Bronchus fibroblast of lung (primary cell): ENCODE measurements at places on chromosomes 16 and 17. TPM values are rescaled to one million over a fixed set of nuclear protein-coding genes. Genes with fewer than 3 reads are reported as not detected.

Gene CTF1
- total RNA-seq = 2.5 and 4.7 TPM in 2 replicates

Gene KRT20
- total RNA-seq = not detected in 2 replicates

Gene TMC8
- total RNA-seq = 0.17 TPM in 1 of 2 replicates, not detected in the other

Gene MAF
- total RNA-seq = 0.89 and 1.8 TPM in 2 replicates

Gene MMP28
- 0.67 and 2.2 TPM in 2 replicates for total RNA-seq

Gene CDH8
- not detected in 2 replicates for total RNA-seq

Gene CCT6B
- total RNA-seq = 0.15 and 0.17 TPM in 2 replicates

Gene FXR2
- total RNA-seq = 30.6 and 36.0 TPM in 2 replicates

Gene KRTAP1-5
- total RNA-seq = 0.50 and 0.59 TPM in 2 replicates

Gene NPB
- total RNA-seq = 1.3 TPM in 2 replicates

Gene PLXDC1
- under 0.01 and 0.15 TPM in 2 replicates for total RNA-seq

Gene NUPR1
- 16.2 and 20.3 TPM in 2 replicates for total RNA-seq

Gene CRISPLD2
- total RNA-seq = 59.3 and 75.3 TPM in 2 replicates

Gene HSD11B2
- total RNA-seq = not detected in 2 replicates

Gene KRT9
- not detected in 2 replicates for total RNA-seq

Gene TRPV3
- under 0.01 and 0.30 TPM in 2 replicates for total RNA-seq

Gene IL17C
- total RNA-seq = not detected in 2 replicates

Gene KRT23
- total RNA-seq = under 0.01 TPM in 1 of 2 replicates, not detected in the other

Gene ZSCAN32
- 8.1 and 8.9 TPM in 2 replicates for total RNA-seq

Gene NPIPA2
- 0.15 and 0.34 TPM in 2 replicates for total RNA-seq

Gene DNAI2
- not detected in 2 replicates for total RNA-seq

Gene CACNG1
- total RNA-seq = not detected in 2 replicates

Gene CCL17
- not detected in 2 replicates for total RNA-seq

Gene ITGAL
- not detected in 2 replicates for total RNA-seq

Gene SYCE1L
- 0.34 and 1.0 TPM in 2 replicates for total RNA-seq

Gene C16orf46
- total RNA-seq = 1.6 TPM in 1 of 2 replicates, not detected in the other

Gene ATAD5
- 2.2 and 3.5 TPM in 2 replicates for total RNA-seq

Gene AANAT
- not detected in 2 replicates for total RNA-seq

Gene FOXN1
- total RNA-seq = not detected in 2 replicates

Gene CES3
- 0.15 and 0.17 TPM in 2 replicates for total RNA-seq

Gene ALDH3A1
- not detected in 2 replicates for total RNA-seq

Gene CCDC182
- not detected in 2 replicates for total RNA-seq

Gene OSGIN1
- 0.67 and 1.2 TPM in 2 replicates for total RNA-seq

Gene PEMT
- total RNA-seq = 75.0 and 75.4 TPM in 2 replicates

Gene MSRB1
- total RNA-seq = 9.8 and 12.0 TPM in 2 replicates

Gene TBX4
- total RNA-seq = 3.0 and 3.5 TPM in 2 replicates

Gene LLGL2
- total RNA-seq = 0.30 and 1.5 TPM in 2 replicates

Gene ZNF23
- total RNA-seq = 5.4 and 5.5 TPM in 2 replicates

Gene ELOB
- total RNA-seq = 333 and 369 TPM in 2 replicates

Gene RAB11FIP4
- 0.34 and 0.59 TPM in 2 replicates for total RNA-seq

Gene ITGB3
- total RNA-seq = 2.4 and 2.8 TPM in 2 replicates

Gene OR4D2
- total RNA-seq = not detected in 2 replicates

Gene SOCS1
- 10.6 and 11.1 TPM in 2 replicates for total RNA-seq

Gene TP53TG3B
- total RNA-seq = not detected in 2 replicates

Gene NPTX1
- 1.6 and 2.2 TPM in 2 replicates for total RNA-seq

Gene SIAH1
- total RNA-seq = 17.2 and 19.3 TPM in 2 replicates

Gene MEIOB
- 0.30 TPM in 1 of 2 replicates, not detected in the other for total RNA-seq

Gene TNK1
- under 0.01 TPM in 1 of 2 replicates, not detected in the other for total RNA-seq
